Amniotic epithelial cell (primary cell): ENCODE measurements at places on chromosomes 6 and 20.

GRCh38 chr6:136604928-136605510 is 54.8 kb upstream of the MAP7 start:
- peak; percentile 91 for DNase-seq

DNA sequence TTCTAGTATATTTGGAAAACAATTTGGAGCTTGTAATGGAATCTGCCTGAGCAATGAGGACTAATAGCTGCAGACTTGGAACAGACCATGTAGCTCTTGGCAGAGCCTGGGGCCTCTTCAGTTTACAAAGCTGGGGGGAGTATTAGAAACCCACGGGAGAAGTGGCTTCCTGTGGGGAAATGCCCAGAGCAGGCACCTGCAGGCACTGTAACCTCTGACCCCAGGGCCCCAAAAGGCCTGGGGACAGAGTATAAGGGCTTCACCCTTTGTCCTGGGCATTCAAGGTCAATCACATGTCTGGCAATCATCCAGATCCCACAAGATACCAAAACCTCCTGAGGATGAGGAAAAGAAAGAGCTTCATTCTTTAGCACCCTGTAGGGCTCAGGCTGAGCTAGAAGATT is 19.4 kb downstream of the PKIG start:
- peak; percentile 38 for DNase-seq

GRCh38 chr6:145656128-145656527 is 79.2 kb downstream of the EPM2A start:
- DNase-seq = no peak

DNA sequence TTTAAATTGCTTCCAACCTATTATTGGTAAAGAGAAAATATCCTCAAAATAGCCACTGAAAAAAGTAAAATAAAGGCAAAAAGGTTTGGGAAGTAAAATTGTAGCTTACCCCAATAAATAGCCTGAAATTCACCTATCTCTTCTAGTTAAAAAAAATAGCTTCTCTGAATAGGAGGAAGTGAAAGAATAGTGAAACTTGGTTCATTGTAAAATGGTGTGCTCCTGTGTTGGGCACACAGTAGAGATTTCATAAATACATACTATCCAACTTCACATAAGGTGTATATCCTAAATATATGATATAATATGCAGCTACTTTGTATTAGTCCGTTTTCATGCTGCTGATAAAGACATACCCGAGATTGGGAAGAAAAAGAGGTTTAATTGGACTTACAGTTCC is 45.3 kb downstream of the CDK19 start:
- no peak for DNase-seq

GRCh38 chr6:146965110-146965689 is 239.0 kb upstream of the STXBP5 start:
- no peak for DNase-seq

DNA sequence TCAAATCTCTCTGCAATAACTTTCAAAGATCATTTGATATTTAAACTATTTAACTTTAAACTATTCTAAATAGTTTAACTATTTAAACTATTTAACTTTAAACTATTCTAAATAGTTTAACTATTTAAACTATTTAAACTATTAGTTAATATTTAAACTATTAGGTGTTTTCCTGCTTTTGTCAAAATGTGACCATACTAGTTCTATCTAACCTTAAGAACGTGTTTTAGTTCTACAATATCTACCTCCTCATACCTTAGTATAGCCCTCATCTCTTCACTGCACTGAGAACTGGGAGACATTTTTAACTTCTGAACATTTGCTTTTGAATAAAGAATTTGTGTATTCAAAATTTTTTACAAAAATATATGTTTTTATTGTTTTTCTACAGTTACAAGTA is 429.1 kb downstream of the ADGRB3 start:
- DNase-seq = no peak

DNA sequence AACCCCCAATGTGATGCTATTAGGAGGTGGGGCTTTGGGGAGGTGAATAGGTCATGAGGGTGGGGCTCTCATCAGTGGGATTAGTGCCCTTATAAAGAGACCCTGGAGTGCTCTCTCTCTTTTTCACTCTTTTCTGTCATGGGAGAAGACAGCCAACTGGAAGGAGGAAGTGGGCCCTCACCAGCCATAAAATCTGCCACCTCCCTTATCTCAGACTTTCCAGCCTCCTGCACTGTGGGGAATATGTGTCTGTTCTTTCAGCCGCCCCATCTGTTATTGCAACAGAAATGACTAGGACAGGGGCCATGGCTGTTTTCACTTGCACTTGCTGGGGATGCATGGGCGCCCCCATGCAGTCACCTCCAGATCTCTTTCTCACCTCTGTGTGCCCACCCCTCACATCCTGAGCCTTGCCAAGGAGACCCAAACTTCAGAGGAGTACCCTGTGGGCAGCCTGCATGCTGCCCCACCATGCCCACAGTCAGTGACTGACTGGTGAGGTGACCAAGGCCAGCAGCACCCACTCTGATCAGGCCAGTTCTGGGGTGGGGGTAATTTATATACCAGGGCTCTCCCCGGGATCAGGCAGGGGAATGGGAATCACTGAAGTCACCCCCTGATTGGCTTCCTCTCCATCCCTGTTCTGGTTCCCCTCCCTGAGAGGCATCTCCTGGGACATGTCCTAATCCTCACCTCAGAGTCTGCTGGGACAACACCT is 118.4 kb downstream of the ANKRD60 start:
- DNase-seq = no peak

DNA sequence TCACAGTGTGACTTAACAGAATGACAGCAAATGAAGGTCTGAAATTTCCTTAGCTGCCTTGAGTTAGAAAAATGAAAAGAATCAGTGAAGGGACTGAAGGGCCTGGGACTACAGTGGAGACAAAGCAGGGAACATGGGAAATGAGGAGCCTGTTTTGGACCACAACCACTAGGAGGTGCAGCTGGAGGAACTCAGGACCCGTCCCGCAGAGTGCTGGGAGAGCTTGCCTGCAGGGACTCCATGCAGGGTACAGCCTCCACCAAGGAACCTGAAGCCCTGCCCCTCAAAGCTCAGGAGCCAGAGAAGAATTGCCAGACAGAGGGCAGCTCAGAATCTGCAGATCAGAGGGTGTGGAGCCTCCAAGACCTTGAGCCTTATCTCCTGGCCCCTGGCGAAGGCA is 50.7 kb downstream of the LRFN2 start:
- no peak for DNase-seq
